ENCODE measurements at places on chromosomes 2 and 18.

DNA sequence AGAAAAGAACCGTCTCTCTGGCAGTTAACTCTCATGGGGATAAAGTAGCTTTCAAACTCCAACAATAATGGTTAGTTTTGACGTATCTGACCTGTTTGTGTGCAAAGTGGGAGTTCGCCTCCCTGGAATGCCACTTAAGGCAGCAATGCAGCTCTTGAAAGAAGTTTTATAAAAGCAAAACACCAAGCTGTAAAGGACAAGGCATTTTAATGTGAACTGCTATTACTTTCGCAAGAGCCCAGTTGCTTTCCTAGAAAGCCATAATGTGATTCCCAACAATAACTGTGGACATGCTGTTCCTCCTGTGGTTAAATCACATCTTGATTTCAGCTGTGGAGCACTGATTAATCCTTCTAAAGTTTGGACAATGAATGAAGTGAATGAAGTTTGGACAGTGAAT is 303.7 kb downstream of the PTPRM start:
- no peak for DNase-seq

- DNase-seq: no peak
These were observed 64.1 kb downstream of the SLC66A2 start for GRCh38 chr18:79887181-79888000.

- DNase-seq: no peak
These were observed 1764.6 kb downstream of the SUCLG1 start for GRCh38 chr2:82694431-82694830.

DNA sequence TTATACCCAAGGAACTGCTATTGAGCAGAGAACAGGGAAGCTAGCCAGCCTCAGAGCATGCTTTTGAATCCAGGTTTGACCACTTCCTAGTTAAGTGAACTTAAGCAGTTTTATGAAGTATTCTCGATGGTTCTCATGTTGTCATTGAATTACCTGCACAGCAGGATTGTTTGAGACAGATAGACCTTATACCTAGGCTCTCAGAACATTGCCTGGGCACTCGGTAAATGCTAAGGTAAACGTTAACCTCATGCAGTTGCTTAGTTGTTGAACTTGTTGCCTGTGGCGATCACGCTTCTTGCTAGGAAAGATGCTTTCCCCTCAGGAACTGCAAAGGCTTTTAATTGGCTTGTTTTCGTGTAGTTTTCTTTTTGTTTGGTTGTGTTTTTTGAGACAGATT is 34.0 kb upstream of the CHMP1B start:
- no peak for DNase-seq

DNA sequence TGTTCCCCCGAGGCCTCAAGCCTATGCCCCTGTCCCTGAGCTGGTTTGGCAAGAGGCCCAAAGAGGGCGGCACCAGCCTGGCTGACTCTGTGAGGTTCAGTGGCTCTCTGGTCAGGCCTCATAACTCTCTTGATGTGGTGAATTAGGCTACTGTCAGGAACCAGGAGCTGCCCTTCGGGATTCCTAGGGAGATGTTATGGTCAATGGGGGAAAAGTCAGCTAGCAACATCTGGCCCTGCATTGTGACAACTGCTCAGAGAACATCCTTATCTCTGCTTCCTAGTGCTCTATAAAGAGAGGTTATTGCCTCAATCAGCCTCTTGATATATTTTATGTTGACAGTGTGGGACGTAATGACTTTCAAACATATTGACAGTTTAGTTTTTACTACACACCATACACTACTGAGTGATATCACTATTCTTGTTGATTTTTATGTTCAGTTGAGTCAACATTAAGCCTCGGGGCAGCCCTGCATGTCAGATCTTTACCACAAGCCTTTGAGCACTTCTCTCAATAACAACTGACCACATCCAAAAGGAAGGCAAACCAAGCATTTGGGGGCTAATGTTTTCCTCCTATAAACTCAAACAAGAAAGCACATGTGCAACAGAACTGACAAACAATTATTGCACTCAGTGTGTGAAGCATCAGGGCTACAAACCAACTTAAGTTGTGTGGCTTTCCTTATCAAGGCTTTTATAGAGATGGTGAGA is 448.3 kb upstream of the SLC14A2 start:
- no peak for DNase-seq

GRCh38 chr2:102251849-102252203 is 59.5 kb upstream of the IL1RL1 start:
- DNase-seq: no peak

DNA sequence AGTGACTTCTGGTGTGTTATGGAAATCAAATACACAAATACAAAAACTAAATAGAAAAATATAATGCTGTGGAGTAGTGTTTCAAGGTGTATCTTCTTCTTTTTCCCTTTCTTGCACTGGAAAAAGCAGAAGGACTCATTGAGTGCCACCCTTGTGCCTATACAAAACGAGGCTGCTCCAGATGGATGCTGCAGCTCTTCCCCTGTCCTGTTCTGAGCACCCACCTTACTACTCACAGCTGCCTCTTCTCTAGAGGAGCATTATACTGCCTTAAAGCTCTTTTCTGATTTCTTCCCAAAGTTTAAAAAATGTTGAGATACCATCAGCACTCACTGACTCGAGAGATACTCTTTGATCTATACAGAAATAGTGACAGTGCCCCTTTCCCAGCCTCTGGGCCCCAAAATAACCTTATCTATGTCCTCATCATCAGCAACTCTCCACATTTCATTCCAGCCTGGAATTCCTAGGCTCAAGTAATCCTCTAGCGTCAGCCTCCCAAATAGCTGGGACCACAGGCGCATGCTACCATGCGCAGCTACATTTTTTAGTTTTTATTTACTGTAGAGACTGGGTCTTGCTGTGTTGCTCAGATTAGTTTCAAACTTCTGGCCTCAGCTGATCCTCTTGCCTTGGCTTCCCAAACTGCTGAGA is 1356.1 kb upstream of the NRXN1 start:
- DNase-seq: no peak

DNA sequence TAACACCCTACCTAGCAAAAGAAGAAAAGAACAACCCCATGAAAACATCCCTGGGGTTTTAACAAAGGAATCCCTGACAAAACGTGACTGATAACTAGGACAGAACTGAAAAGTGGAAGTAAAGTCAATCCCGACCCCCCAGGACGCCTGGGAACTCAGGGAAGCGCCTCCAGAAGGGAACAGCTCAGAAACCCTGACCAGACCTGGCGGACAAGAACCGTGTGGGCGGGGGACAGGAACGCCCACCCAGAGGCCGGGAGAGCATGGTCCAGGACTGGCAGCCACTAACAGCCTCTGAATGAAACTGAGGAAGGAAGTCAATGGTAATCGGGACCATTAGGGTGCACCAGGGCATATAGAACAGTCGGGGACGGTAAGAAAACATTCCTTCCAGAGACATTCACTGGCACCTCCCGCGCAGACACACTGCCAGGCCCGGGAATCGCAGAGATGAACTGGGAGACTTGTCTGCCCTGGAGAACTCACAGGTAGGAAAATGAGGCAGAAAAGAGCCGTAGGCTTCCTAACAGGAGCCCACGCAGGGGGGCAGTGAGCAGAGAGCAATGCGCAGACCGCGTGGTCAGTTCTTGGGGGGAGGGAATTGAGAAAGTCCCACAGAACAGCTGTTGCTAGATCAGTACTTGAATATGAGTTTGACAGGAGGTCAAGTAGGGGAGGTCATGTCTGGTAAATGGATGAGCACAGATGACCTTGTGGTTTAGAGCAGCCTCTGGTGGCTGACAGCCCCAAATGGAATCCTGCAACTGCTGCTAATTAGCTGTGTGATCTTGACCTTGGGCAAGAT is 1.3 kb upstream of the TBC1D8 start:
- no peak for DNase-seq

GRCh38 chr2:63434024-63435001 is 154.0 kb downstream of the WDPCP start:
- no peak for DNase-seq

DNA sequence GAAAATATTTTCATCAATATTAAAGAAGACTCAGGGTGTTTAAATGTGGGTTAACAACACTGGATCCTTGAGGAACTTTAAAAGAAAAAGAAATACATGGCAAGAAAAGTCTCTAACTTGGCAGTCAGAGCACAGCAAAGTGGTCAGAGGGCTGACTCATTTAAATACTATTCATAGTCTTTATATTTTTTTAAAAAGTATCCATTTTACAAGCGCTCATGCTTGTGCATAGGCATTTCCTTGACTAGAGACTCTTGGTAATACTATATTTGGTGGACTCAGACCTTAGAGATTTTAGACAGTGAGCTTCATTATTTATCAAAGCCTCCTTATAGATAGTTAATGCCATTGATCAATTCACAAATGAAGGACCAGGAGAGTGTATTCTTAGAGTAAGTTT is 110.2 kb downstream of the ABCA12 start:
- no peak for DNase-seq

GRCh38 chr18:27787547-27787946 is 389.4 kb downstream of the CDH2 start:
- DNase-seq: no peak

DNA sequence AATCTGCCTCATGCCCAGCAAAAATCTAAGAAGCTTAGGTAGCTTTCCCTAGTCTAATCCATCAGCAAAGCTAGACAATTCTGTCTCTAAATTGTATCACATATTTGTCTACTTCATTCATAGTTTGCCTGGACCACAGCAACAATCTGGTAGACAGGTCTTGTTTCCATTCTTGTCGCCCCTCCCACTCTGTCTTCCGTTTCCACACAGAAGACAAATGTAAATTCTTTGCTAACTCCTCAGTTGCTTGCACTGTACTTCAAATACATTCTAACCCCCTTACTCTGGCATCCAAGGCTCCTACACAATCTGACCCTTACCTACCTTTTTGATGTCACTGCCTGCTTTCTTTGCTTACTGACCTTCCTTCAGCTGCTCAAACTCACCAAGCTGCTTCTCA is 40.1 kb downstream of the THUMPD2 start:
- DNase-seq: no peak

DNA sequence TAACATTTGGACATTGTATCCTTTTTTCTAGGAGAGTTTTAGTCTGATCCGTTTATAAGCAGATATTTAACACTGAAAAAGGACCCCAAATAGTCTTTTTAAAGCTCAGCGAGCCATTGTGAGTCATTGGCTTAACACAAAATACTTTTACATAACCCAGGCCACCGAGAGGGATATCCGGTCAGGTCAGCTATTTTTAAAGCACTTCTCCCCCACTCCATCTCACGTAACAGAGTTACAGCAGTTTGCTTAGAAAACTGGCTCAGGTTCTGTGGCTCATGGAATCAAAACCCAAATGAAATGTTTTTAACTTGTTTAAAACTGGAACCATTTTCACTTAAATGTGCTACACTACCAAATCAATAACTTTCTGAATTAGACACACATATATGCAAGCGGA is 23.9 kb downstream of the COL4A3 start:
- DNase-seq: no peak

DNA sequence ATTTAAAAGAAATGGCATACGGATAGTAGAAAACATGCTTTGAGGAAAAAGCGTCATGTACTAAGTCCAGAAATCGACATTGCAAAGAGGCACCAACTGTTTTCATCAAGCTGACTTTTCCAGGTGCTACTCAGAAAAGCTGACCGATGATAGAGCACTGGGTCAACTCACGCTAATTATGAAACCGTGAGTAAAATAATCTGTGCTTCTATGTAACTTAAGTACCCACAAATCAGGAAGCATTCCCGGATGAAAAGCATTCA is 353 bp upstream of the NUP35 start:
- no peak for DNase-seq

GRCh38 chr2:20108655-20109396 is 57.4 kb upstream of the LAPTM4A start:
- DNase-seq: no peak

DNA sequence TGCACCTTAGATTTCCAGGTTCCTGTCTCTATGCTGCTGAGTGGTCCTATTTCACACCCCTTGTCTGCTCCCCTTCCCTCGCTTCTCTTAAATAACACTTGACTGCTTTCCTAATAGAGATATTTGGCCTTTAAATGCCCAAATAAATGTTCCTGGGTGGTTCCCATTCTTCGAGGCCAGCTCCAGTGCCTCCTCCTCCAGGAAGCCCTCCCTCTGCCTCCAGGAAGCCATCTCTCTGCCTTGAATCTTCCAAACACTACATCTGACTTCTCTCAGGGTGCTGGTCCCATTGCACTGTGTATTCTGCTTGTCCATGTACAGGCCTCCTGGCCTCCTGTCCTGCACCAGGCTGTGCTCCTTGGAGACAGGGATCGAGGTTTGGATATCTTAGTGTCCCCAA is 14.2 kb downstream of the EHD3 start:
- no peak for DNase-seq

- no peak for DNase-seq
These were observed 38.0 kb downstream of the TMX3 start for GRCh38 chr18:68676913-68677312.

DNA sequence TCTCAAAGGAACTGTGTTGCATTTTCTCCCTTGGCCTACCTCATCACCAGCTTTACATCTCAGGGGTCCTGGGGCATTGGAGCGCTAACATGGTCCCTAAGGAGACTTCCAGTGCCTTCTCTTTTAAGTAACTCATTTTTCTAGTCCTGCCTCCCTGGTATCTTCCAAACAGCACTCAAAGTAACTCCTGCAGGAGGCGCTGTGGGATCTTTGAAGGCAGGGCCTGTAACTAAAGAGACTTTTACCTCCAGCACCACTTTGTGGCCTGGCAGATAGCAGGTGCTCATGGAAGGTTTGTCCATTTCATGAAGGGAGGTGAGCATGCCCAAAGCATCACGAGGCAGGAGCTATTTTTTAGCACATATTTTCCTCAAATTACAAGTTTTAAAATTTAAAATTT is 411.0 kb upstream of the GYPC start:
- peak; percentile 44 for DNase-seq

- no peak for DNase-seq
These were observed 206.1 kb downstream of the HAUS1 start for GRCh38 chr18:46310258-46310657.

DNA sequence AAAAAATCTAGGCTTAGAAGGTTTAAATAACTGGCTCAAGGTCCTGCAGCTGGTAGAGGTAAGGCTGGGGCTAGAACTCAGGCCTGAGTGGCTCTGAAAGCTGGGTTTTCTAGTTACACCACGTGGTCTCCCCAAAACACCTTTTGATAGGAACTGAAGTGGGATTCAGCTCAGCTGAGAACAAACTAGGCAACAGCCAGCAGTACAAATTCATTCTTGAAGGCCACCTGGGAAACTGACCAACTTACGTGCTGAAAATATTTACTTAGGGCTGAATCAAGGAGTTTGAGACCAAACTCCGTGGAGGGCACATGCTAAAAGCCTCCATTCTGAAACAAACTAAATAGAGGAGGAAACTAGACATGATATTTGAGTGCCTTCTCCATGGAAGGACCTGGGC is 67.2 kb downstream of the AOX1 start:
- no peak for DNase-seq

GRCh38 chr2:145088756-145089155 is 568.8 kb upstream of the ZEB2 start:
- DNase-seq: no peak
